Stimulated activated CD4-positive, alpha-beta T cell treated with anti-CD3 and anti-CD28 coated beads, Interleukin-15, amount 100 ng/mL, for 24 hours (primary cell): ENCODE measurements at places on chromosomes 13 and 19.

DNA sequence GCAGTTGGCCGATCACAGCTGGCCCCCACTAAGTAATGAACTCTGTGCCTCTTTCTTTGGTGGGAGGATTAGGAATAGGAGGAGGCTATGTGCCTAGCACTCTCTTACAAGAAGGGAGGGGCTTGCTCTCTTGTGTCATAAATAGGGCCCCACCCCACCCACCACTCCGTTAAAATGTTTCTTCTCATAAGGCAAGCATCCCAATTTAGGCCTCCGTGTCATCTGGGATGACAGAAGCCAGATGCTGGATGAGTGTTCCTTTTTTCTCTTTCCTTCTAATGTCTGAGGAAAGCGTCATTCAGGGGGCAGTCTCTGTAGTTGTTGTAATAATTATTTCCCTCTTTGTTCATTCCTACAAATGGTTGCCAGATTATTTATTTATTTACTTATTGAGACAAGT, at the start of gene LIPE:
TSS of gene LIPE (minus strand) at position 76 of the 400 bp plus-strand sequence. CDS start 239 bp downstream, outside the sequence.
- no peak for DNase-seq

GRCh38 chr19:31497709-31498108, 148.5 kb upstream of the TSHZ3 start:
- no peak for DNase-seq

- DNase-seq = no peak
Observed at GRCh38 chr13:35979361-35979951, 151.7 kb downstream of the DCLK1 start.

DNA sequence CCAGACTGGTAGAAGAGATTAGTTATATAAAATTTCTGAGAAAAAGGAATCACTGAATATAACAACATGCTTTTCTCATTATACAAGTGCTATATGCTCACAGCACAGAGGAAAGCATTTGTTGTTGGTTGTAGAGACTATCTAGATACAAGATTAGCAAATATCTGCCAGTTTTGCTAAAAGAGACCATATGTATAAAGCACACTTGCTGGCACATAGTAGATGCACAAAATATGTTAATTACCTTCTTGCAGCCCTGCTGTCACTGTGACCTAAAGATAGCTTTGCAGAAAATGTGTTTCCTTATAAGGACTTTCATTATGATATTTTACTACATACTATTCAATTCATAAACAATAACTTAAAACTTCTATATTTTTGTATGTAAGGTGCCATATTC, 755.1 kb downstream of the PCDH9 start:
- no peak for DNase-seq

DNA sequence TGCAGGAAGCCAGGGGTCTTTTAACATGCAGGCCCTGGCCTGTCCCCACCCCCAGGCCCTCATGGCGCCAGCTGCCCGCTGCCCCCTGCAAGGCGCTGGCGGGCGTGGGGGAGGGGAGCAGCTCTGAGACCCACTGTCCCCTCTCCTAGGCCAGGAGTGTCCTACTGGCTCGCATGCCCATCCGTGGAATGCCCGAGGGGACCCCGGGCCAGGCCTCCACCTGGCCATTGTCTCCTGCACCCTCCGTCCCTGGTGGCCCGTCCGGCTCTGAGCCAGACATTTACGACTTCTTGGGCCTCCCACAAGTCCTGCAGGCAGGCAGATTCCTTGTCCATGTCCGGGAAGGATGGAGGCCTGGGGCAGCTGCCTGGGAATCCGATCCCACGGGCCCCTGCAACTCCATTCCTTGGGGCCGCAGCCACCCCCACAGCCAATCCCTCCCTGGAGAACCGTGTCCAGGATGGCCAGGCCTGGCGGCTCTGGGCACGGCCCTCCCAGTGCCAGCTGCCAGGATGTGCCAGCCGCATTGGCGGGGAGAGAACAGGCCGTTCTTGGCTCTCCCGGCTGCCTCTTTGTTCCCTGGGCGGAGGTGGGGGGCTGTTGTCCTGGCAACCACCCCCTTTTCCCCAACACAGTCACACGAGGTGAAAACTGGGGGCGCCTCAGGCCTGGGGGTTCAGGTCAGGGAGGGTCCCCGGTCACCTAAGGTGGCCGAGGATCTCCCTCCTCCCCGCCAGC, 10.5 kb upstream of the PLIN3 start:
- no peak for DNase-seq

DNA sequence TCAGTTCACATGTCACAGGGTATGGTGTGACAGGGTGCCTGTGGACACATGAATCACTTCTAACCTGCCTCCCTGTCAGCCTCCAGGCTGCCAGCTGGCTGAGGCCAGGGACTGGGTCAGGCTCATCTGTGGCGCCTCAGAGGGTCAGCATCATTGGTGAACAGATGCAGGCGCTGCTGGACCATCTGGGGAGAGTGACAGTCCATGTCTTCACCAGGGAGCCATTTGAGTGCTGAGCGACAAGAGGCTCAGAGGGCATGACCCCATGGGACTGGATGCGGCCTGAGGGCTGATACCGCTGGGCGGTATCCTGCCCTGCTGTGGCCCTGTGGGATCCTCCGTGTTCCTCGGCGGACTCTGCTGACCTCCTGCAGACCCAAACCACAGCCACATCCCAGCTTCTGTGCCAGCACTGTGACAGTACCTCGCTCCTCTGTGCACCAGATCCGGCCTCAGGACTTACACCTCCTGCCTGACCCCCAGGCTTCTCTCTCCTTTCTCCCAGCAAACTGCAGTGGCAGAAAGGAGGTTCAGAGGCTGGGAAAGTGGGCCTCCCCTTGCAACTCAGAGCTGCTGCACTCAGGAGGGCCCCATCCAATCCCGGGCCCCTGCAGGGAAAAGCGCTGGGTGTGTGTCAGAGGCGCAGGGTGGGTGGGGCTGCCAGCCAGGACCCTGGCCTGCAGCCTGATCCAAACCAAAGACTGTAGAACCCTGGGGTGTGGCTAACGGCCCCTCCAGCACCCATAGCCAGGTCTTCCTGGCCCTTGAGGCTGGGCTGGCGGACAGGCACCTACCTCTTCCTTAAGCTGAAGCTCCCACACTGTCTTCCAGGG, 10.2 kb downstream of the ACTMAP start:
- no peak for DNase-seq
